ENCODE measurements at places on chromosomes 3 and 15.

- DNase-seq: no peak
- H3K27ac ChIP-seq: no peak overlapping the region
- H3K4me3 ChIP-seq: no peak overlapping the region
- H3K4me1 ChIP-seq: peaks cover 18% of the 10 kb centered on the region
- H3K36me3 ChIP-seq: no peaks in the 10 kb centered on the region
These were observed 93.2 kb downstream of the UACA start for GRCh38 chr15:70669966-70670658.

GRCh38 chr15:85639752-85640381 lies 154.9 kb downstream of the KLHL25 start:
- H3K4me1 ChIP-seq: peaks cover 65% of the 10 kb centered on the region
- H3K4me3 ChIP-seq: peak overlapping the region; percentile 21
- peak overlapping the region; percentile 74 for H3K27ac ChIP-seq
- peaks cover 60% of the 10 kb centered on the region for H3K36me3 ChIP-seq
- no peaks in the 10 kb centered on the region for H3K27me3 ChIP-seq

- H3K27me3 ChIP-seq: no peaks in the 10 kb centered on the region
- no peak overlapping the region for H3K27ac ChIP-seq
- no peak for DNase-seq
- peaks cover 54% of the 10 kb centered on the region for H3K36me3 ChIP-seq
These were observed 53.6 kb upstream of the MYO5C start for GRCh38 chr15:52349052-52349700.

DNA sequence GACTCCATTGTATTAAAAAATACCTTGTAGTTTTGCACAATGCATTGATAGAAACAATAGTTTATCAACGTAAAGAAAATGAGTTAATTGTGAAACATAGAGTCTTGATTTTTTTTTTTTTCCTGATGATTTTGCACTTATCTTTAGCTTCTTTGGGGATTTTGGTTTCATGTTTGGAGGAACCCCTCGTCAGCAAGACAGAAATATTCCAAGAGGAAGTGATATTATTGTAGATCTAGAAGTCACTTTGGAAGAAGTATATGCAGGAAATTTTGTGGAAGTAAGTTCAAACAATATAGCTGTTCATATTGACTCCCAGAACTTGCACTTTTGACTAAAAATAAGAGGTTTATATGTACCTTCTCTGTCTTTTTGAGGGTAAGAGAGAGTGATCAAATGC lies 7.0 kb downstream of the DNAJB11 start:
- DNase-seq: no peak
- H3K4me1 ChIP-seq: peaks cover 34% of the 10 kb centered on the region
- H3K27ac ChIP-seq: no peak overlapping the region
- no peak overlapping the region for H3K4me3 ChIP-seq
- no peaks in the 10 kb centered on the region for H3K27me3 ChIP-seq
- H3K36me3 ChIP-seq: peaks cover 97% of the 10 kb centered on the region

- H3K36me3 ChIP-seq: no peaks in the 10 kb centered on the region
- no peak overlapping the region for H3K4me3 ChIP-seq
- H3K27ac ChIP-seq: peak overlapping the region; percentile 64
- H3K4me1 ChIP-seq: peaks cover 11% of the 10 kb centered on the region
- H3K27me3 ChIP-seq: peaks cover 3% of the 10 kb centered on the region
These were observed 25.4 kb downstream of the COMMD2 start for GRCh38 chr3:149726716-149727407.

DNA sequence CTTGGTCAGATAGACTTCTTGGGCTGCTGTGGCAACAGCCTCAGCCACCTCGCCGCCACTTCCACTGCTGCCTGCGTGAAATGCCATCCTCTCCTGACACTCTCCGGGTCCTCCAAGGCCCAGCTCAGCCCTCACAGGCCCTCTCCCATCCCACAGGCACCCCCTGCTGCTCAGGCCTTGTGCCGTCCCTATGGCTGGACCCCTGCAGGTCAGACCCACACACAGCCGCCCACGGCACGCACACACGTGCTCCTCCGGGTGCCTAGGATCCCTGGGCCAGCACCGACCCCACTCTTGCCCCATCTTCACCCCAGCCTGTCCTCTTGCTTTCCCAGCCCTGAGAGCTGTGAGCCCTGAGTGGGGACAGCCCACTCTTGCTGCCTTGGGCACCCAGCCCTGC lies 19.7 kb downstream of the CFAP100 start:
- no peaks in the 10 kb centered on the region for H3K4me1 ChIP-seq
- no peaks in the 10 kb centered on the region for H3K36me3 ChIP-seq
- DNase-seq: no peak
- H3K4me3 ChIP-seq: no peak overlapping the region
- H3K27me3 ChIP-seq: peaks cover 64% of the 10 kb centered on the region

DNA sequence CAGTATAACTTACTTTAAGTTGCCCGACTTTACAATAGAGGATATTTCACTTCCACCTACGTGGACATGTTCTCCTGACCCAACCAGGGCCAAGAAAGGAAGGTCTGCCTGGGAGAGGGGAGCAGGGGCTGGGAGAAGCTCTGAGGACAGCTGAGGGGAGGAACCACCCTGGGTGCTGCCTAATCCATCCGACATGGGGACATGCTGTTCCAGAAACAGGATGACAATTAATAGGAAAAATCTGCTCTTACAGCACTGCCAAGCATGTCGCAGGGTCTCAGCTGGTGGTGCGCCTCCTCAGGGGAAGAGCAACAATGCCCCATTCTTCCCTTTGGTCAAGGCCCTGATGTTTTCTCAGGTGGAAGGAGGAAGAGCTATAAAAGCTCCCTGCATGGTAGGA lies 132.3 kb downstream of the NTRK3 start:
- H3K27ac ChIP-seq: no peak overlapping the region
- H3K4me3 ChIP-seq: no peak overlapping the region
- no peaks in the 10 kb centered on the region for H3K4me1 ChIP-seq
- peaks cover 5% of the 10 kb centered on the region for H3K27me3 ChIP-seq
- H3K36me3 ChIP-seq: no peaks in the 10 kb centered on the region

GRCh38 chr3:27360113-27361078 lies 8.8 kb downstream of the NEK10 start:
- no peak for DNase-seq
- no peak overlapping the region for H3K4me3 ChIP-seq
- no peaks in the 10 kb centered on the region for H3K27me3 ChIP-seq
- no peaks in the 10 kb centered on the region for H3K36me3 ChIP-seq

- DNase-seq: no peak
- H3K4me1 ChIP-seq: peaks cover 20% of the 10 kb centered on the region
- no peak overlapping the region for H3K4me3 ChIP-seq
- no peaks in the 10 kb centered on the region for H3K36me3 ChIP-seq
- no peak overlapping the region for H3K27ac ChIP-seq
- H3K27me3 ChIP-seq: peaks cover 3% of the 10 kb centered on the region
These were observed 155.9 kb upstream of the TLE3 start for GRCh38 chr15:70253461-70254156.

DNA sequence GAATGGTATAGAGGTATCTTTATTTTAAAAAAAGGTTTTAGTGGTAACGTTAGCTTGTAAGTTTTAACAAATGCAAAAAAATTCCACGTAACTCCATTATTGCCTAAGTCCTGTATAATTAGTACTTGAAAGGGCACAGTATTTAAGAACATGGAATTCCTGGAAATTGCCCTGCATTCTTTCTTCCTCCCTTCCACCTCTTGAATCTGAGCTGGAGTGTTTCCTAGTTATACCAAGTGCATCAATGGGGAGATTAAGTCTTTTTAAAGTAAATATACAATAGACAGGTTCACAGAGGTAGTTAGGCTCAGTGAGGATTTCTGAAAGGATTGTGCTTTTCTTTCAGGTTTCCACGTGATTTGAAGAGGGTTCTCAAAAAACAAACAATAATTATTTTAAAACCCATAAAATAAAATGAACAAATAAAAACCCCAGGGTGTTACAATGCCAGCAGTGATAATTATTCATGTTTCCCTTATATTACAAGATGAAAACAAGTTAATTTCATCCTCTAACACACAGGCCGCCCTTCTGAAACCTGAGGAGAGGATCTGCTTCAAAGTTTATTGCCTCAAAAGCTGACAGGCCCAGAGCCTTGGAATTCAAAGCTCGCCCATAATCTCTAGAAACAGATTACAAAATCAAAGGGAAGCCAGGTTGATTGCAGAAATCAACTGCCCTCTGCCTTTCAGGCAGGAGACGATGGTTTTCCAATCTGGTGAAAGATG lies 128.8 kb upstream of the LMOD3 start:
- no peak for DNase-seq
- no peak overlapping the region for H3K4me3 ChIP-seq
- peaks cover 14% of the 10 kb centered on the region for H3K4me1 ChIP-seq
- H3K27ac ChIP-seq: no peak overlapping the region
- H3K36me3 ChIP-seq: no peaks in the 10 kb centered on the region

GRCh38 chr15:42919799-42920518 lies 619 bp downstream of the TTBK2 start:
- peaks cover 8% of the 10 kb centered on the region for H3K36me3 ChIP-seq
- peak overlapping the region; percentile 94 for H3K27ac ChIP-seq
- no peaks in the 10 kb centered on the region for H3K27me3 ChIP-seq
- H3K4me3 ChIP-seq: peak overlapping the region; percentile 94
- H3K4me1 ChIP-seq: peaks cover 42% of the 10 kb centered on the region

- DNase-seq: no peak
- H3K27ac ChIP-seq: no peak overlapping the region
- H3K27me3 ChIP-seq: no peaks in the 10 kb centered on the region
These were observed 65.1 kb downstream of the EPHB1 start for GRCh38 chr3:134860141-134860540.

- H3K27ac ChIP-seq: no peak overlapping the region
- peaks cover 6% of the 10 kb centered on the region for H3K4me1 ChIP-seq
- no peaks in the 10 kb centered on the region for H3K27me3 ChIP-seq
- no peak overlapping the region for H3K4me3 ChIP-seq
- DNase-seq: no peak
- H3K36me3 ChIP-seq: no peaks in the 10 kb centered on the region
These were observed 87.3 kb downstream of the TFG start for GRCh38 chr3:100796556-100796955.

- DNase-seq: no peak
- no peak overlapping the region for H3K27ac ChIP-seq
- no peaks in the 10 kb centered on the region for H3K27me3 ChIP-seq
- no peaks in the 10 kb centered on the region for H3K36me3 ChIP-seq
- H3K4me3 ChIP-seq: no peak overlapping the region
These were observed 398.8 kb downstream of the MECOM start for GRCh38 chr3:169264711-169265110.

GRCh38 chr15:59203657-59204056 lies 3.0 kb upstream of the LDHAL6B start:
- no peaks in the 10 kb centered on the region for H3K27me3 ChIP-seq
- no peak overlapping the region for H3K4me3 ChIP-seq
- H3K4me1 ChIP-seq: no peaks in the 10 kb centered on the region
- no peak overlapping the region for H3K27ac ChIP-seq

- peak overlapping the region; percentile 18 for H3K4me3 ChIP-seq
- no peaks in the 10 kb centered on the region for H3K36me3 ChIP-seq
- no peak for DNase-seq
- peaks cover 16% of the 10 kb centered on the region for H3K27me3 ChIP-seq
- H3K4me1 ChIP-seq: peaks cover 13% of the 10 kb centered on the region
These were observed 6.2 kb upstream of the IGDCC3 start for GRCh38 chr15:65383991-65384390.

- H3K27ac ChIP-seq: no peak overlapping the region
- no peak overlapping the region for H3K4me3 ChIP-seq
- H3K27me3 ChIP-seq: no peaks in the 10 kb centered on the region
- DNase-seq: no peak
These were observed 174.0 kb downstream of the ECT2 start for GRCh38 chr3:172924546-172924945.

GRCh38 chr3:15331606-15332404 lies 581 bp downstream of the SH3BP5 start:
- H3K4me3 ChIP-seq: peak overlapping the region; percentile 84
- DNase-seq: peak; percentile 72
- H3K27ac ChIP-seq: peak overlapping the region; percentile 78

DNA sequence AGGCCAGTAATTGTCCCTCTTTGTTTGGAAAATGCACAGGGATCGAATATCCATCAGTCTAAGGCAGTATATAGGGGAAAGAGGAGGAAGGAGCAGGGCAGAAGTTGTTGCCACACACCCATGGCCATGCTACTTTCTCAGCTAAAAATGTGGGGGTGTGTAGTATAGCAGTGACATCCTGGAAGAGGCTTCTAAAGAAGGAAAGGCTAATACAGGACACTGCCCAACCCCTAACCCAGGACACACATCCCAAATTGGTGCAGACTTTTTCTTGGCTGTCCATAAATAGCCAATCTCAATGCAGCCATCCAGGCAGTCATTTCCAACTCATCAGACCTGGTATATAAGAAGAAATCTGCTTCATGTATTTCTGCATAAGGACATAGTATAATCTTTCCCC lies 33.1 kb upstream of the LRRN1 start:
- H3K4me3 ChIP-seq: no peak overlapping the region
- H3K27ac ChIP-seq: no peak overlapping the region
- H3K4me1 ChIP-seq: no peaks in the 10 kb centered on the region
- no peaks in the 10 kb centered on the region for H3K27me3 ChIP-seq
- DNase-seq: no peak

- peak overlapping the region; percentile 93 for H3K4me3 ChIP-seq
- H3K4me1 ChIP-seq: peaks cover 41% of the 10 kb centered on the region
- peak overlapping the region; percentile 91 for H3K27ac ChIP-seq
- no peak for DNase-seq
- H3K36me3 ChIP-seq: peaks cover 46% of the 10 kb centered on the region
These were observed 789 bp upstream of the SEC61A1 start for GRCh38 chr3:128051459-128051836.

GRCh38 chr3:25114532-25114931 lies 313.5 kb upstream of the RARB start:
- H3K4me1 ChIP-seq: no peaks in the 10 kb centered on the region
- DNase-seq: no peak
- H3K27ac ChIP-seq: no peak overlapping the region
- no peak overlapping the region for H3K4me3 ChIP-seq

GRCh38 chr3:13011573-13012220 lies 61.5 kb downstream of the IQSEC1 start:
- H3K36me3 ChIP-seq: peaks cover 20% of the 10 kb centered on the region
- H3K4me3 ChIP-seq: peak overlapping the region; percentile 63
- peaks cover 95% of the 10 kb centered on the region for H3K4me1 ChIP-seq
- no peaks in the 10 kb centered on the region for H3K27me3 ChIP-seq

- no peak for DNase-seq
- no peaks in the 10 kb centered on the region for H3K36me3 ChIP-seq
- H3K27ac ChIP-seq: no peak overlapping the region
- H3K27me3 ChIP-seq: no peaks in the 10 kb centered on the region
- H3K4me3 ChIP-seq: no peak overlapping the region
These were observed 250.7 kb upstream of the ROBO2 start for GRCh38 chr3:76789237-76789636.

DNA sequence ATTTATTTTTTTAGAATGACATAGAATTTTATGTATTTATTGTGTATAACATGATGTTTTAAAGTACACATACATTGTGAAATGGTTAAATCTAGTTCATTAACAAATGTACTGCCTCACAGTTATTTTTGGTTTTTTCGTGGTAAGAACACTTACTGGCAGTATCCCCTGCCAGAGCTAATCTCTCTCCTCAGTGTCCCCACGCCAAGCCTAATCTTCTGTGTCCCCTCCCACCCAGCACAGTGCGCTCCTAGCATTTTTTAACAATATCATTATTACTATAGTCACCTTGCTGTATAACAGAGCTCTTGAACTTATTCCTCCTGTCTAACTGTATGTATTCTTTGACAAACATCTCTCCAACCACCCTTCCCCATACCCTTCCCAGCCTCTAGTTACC lies 333.2 kb downstream of the GABRB3 start:
- H3K27me3 ChIP-seq: no peaks in the 10 kb centered on the region
- no peaks in the 10 kb centered on the region for H3K4me1 ChIP-seq
- no peaks in the 10 kb centered on the region for H3K36me3 ChIP-seq
- DNase-seq: no peak
- no peak overlapping the region for H3K27ac ChIP-seq
- no peak overlapping the region for H3K4me3 ChIP-seq

Data from activated T-cell treated with anti-CD3 and anti-CD28 coated beads, Interleukin-2, amount 50 U/mL, for 24 hours (primary cell).